ENCODE measurements at places on chromosomes 16 and 17.

- no peak for DNase-seq
Measured at GRCh38 chr16:80369138-80369958, 171.4 kb upstream of the DYNLRB2 start.

- no peak for DNase-seq
Measured at GRCh38 chr16:13634959-13635358, 285.0 kb upstream of the ERCC4 start.

- DNase-seq, result no peak
Measured at GRCh38 chr16:81431554-81432353, 12.9 kb upstream of the CMIP start.

GRCh38 chr16:85984231-85984880 is 85.4 kb downstream of the IRF8 start:
- DNase-seq, result no peak

DNA sequence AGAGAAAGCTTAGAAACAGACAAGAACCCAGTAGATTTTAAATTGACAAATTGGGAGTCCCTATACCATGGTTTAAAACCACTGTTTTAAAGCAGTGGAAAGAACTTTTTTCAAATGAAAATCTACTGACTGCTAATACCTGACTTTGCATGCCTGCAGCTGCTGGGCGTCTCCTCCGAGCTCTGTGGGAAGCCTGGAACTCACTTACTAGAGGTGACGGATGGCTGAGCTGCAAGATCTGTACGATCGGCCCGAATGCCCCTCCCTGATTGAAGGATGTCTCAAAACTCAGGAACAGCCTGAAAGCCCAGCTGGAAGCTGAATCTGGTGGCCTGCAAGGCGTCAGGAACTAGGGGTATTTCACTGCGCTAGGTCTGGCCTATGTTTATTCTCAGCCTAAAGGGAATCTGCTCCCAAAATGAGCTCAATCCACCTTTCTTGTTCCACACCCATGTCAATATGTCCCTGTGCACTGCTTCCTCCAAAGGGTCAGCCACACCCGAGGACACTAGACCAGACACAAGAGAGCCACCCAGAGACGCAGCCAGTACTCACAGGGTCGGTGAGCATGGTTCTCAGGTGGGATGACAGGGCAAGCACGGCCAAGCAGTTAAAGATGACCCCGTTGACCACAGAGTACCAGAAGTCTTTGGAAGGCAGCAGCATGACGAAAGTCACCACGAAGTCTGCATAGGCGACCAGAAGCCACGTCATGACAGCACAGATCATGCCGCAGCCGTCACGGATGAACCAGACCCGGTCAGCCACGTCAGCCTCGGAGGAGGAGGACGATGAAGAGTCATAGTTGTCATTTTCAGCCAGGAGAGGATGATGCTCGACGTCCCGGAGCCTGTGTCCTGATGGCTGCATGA is 21.4 kb downstream of the ZDHHC7 start:
- no peak for DNase-seq

DNA sequence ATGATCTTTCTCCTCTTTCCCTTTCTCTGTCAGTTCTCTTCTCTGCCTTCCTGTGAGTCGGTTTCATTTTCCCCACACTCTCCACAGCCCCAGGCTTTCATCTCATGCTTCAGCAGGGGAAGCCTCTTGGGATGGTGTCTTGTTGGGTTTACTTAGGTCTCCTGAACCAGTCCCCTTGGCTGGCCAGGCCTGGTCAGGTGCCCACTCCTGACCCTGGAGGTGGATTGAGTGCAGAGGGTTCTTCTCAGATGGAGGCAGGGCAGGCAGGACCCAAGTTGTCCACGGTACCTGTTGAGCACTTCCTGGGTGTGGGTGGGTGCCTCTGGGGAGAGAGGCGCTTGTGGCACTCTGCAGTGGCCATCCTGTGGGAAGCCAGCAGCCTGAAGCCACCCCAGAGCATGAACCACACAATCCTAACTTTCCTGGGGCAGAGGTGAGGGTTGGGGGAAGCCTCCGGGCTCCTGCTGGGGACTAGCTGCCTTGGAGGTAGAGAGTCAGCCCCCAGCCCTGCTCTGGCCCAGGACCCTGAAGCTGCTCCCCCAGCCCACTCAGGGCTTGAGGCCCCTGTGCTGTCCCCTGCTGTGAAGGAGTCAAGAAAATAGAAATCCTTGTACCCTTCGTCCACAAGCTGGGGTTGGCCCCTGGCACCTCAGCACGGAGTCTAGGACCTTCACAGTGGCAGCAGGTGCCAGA is 2.0 kb upstream of the RAP1GAP2 start:
- DNase-seq, result no peak

DNA sequence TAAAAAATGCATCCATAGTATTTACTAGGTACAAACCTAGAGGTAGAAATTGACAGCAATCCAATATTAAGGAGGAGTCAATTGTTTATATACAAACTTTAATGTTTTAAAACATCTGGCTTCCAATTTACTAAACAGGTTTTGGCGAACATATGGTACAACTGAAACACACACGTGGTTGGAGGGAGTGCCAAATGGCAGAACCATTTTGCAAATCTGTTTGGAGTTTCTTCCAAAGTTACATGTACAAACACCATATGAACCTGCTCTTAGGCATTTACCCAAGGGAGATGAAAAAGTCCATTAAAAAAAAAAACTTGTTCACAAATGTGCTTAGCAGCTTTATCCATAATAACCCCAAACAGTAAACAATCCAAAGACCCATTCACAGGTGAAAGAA is 159.8 kb upstream of the MYOCD start:
- DNase-seq, result no peak

DNA sequence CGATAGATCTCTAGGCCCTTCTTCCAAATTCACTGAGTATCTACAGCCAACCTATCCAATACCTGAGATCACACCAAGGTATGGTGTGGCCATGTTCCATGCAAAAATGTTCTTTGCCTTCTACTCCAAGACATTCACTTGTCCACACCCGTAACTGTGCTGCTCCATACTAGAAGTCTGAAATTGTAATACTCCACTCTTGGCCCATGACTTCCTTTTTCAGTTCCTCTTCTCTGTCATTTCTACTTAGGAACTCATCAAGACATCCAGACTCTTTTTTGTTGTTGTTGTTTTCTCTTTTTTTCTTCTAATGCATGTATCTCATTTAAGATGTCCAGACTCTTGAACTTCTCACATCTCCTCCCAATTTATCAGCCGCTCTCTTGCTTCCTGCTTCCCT is 42.5 kb upstream of the KSR1 start:
- DNase-seq, result no peak

GRCh38 chr17:900336-900934 is 79.1 kb downstream of the NXN start:
- no peak for DNase-seq

- DNase-seq, result no peak
Measured at GRCh38 chr17:4310354-4311060, 46.7 kb upstream of the ANKFY1 start.

DNA sequence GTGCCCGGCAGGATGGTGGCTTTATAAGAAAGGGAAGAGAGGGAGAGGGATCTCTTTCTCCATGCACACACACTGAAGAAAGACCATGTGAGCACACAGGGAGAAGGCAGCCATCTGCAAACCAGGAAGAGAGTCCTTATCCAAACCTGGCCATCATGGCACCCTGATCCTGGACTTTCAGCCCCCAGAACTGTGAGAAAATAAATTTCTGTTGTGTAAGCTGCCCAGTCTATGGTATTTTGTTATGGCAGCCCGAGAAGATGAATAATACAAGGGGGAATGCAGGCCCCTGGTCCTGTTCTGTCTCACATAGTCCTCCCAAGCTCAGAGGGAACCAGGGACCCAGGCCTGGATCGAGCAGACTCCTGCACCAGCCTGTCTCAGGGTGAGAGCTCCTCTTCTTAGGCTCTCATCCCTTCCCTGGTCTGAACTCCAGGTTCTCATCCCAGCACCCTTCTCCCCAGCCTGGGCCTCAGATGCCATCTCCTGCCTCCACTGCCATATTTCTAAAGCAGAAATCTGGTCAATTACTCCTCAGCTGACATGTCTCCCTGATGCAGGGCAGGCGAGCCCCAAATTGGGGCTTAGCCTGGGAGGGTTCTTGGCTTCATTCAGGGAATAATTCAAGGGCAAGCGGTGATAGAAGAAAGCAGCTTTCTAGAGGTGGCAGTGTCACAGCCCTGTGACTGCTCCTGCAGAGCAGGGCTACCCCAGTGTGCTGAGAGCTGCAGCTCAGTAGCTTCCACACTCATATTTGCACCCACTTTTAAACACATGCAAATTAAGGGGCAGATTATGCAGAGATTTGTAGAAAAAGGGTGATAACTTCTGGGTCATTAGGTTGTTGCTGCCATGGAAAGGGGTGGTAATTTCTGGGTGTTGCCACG is 28.8 kb downstream of the IGFBP4 start:
- no peak for DNase-seq

GRCh38 chr17:55561973-55562495 is 50.8 kb upstream of the SMIM36 start:
- DNase-seq, result no peak

GRCh38 chr16:652454-653305 is 3.5 kb downstream of the WDR90 start:
- no peak for DNase-seq

GRCh38 chr16:48479329-48479728 is 94.1 kb upstream of the SIAH1 start:
- DNase-seq, result no peak

- DNase-seq, result no peak
Measured at GRCh38 chr17:27906226-27906580, 13.0 kb upstream of the LYRM9 start.

GRCh38 chr16:79402356-79402755 is 198.2 kb downstream of the MAF start:
- no peak for DNase-seq
